NCI-H1930 (cell line): ENCODE measurements at places on chromosomes 6 and 20.

GRCh38 chr6:15036690-15037245 lies 209.1 kb upstream of the JARID2 start:
- DNase-seq, result no peak

DNA sequence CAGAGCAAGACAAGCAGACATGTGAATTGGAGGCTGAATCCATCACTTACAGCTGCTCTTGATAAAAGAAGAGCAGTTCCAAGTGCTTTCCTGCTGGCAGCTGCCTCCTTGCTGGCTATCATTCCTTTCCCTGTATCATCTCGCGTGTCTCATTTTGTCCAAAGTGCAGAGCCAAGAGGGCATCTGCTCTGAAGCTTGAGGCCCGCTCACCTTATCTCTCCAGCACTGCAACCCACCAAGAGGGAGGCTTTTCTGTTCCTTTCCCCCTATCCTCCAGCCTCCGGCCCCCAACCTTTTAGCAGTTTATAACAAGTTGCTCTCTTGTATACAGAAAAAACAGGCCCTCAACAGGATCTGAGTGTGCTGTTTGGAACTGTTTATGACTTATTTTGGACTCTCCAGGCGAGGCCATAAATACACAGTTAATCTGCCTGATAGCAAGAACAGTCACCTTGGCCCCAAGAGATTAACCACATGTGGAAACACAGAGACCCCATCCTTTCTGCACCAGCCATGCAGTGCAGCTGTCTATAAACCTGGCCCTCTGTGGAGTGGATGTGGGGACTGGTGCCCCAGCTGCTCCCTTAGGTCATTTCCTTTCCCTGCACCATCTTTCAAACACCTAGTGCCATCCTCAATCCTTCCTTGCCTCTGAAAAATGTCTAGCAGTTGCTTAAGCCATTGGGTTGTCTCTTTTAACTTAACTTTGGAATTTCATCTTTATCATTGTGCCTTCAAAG lies 172.5 kb upstream of the FERMT1 start:
- no peak for DNase-seq

DNA sequence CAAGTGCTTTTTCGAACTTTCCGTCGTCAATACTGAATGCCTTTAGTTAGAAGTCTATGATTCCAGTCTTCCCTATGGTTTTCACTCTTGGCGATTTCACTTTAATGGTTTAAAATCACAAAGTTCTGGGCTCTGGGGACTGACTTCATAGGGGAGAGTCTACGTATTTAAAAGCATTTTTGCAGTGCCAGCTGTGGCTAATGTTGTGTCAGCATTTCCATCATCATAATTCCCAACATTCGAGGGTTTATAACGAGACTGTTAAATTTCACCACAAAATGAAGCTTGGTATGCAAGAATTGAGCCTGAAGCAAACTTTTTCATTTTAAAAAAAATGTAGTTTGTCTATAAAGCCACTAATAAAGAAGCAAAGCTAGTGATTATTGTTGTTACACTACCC lies 242.7 kb downstream of the SOX4 start:
- no peak for DNase-seq

- no peak for DNase-seq
Measured at GRCh38 chr20:32482442-32483261, 102.5 kb downstream of the NOL4L start.

GRCh38 chr6:127302728-127303660 lies 36.3 kb downstream of the RNF146 start:
- no peak for DNase-seq

- no peak for DNase-seq
Measured at GRCh38 chr6:71499667-71500066, 211.1 kb downstream of the OGFRL1 start.

GRCh38 chr6:152727507-152727906 lies 23.1 kb upstream of the VIP start:
- DNase-seq, result no peak

GRCh38 chr6:131103296-131103695 lies 32.0 kb upstream of the AKAP7 start:
- no peak for DNase-seq

DNA sequence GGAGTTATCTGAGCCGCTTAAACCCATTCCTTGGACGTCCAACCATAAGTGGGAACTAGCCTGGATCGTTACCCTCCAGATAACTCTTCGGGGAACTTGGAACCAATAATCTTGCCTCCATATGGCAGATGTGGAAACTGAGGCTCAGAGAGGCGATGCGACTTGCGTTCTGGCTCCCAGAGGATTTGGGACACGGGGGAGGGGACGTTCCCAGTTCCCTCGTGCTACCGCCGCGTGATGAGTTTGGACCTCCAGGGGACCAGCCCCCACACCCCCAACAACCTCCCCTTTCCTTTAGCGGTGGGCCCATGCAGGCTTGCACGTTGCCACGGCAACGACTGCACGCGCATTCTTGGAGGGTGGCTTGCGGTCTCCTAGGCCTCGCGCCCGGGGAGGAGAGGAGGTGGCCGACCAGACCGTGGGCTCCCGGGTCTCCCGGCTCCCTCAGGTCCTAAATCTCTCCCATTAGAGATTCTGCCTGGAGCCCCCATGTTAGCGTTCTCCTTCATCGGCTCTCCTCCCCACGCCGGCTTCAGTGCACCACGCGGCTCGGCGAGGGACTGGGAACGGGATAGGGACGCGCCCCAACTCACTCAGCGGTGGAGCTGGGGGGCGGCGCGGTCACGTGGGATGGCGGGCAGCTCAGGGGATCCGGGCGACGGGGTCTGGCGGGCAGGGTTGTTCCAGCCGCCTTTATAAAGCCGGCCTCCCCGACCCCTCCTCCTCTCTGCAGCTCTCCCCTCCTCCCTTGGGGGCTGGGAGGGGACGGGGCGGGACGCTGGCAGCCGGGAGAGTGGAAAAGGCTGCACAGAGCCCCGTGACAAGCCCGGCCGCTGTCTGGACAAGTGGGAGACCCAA lies at the start of gene PLTP:
Gene PLTP, minus strand, starts transcription at position 670 of the 858 bp plus-strand sequence. CDS start 703 bp downstream, outside the sequence.
- DNase-seq, result no peak

DNA sequence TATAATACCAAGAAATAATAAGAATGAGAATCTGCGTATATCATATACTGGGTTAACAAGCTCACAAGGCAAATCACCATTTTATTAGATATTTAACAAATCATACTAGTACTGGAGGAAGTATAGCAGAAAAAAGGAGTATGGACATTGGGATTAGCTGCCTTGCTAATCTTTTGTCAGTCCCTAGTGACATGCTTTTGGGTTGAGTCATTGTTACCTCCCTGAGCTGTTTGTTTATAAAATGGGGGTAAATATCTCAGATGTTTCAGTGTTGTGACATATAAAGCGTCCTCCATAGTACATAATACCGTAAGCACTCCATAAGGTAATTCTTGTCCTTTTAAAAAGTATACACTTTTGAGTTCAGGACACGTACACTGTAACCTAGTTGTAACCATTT lies 107.0 kb downstream of the ESR1 start:
- DNase-seq, result no peak

GRCh38 chr6:118319894-118320649 lies 228.0 kb upstream of the PLN start:
- DNase-seq, result no peak

DNA sequence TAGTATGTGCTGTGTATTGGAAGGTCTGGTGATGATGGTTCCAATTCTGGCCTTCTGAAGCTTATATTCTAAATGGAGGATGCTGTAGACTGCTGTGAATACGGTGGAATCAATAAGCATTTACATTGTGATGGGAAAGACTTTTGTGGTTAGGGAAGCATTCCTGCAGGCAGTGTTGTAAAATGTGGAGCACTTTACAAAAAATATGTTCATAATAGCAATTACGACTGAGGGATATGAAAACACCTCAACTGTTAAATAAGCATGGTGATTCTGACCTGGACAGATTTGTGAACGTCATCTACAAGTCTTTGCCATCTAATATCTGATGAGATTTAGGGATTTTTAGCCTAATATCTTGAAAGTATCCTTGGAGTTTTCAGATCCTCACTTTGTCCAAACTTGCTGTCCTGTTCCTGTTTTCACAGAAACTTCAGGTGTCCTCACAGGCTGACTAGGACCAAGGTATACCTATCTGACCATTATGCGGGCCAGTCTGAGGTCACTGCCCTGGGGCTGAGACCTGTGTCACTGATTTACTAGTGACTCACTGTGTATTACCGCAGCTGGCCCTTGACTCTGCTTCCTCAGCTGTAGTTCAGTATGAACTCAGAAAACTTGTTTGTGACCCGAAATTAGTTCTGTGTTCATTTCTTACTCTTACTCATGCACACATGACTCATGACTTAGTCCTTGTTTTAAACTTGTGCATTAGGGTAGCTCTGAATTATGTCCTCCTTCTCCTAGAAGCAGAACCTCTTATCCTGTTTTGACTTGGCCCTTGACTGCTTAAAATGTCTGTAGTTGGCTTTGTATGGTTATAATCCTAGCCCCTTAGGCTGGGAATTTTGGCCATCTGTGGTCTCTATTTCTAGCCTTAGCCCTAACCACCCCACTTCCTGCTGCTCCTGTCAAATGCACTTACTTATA lies 343.0 kb downstream of the CDKAL1 start:
- no peak for DNase-seq

GRCh38 chr20:19251958-19252357 lies 39.5 kb downstream of the SLC24A3 start:
- DNase-seq, result no peak

- DNase-seq, result no peak
Measured at GRCh38 chr20:16514140-16514539, 59.1 kb downstream of the KIF16B start.

DNA sequence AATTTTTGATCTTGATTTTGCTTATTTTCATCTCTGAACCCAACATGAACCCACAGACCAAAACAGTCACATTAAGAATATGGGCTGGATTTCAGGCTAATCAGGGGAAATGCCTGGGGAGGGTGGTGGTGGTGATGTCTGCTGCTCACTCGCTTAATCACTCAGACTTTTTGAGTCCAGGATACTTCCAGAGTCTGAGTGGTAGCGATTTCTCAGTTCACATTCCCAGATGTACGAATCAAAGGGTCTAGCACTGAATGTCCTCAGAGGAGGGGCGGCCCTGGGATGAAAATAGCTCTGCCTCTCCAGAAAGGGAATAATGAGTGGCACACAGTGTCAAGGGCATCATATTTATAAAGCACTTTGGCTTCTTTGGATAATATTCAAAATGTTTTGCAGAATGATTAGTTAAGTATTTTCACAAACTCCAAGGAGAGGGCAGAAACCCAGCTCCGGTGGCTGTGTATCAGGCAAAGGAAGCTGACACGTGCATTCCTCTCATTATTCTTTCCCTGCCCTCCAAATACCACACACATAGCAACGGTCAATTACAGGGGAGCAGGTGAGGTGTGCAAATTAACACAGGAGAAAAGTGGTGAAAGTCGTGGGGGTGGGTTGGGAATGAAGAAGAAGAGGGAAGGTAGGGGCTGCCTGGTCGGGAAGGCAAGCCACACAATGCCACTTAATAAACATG lies 345.2 kb upstream of the RSPO3 start:
- no peak for DNase-seq

- no peak for DNase-seq
Measured at GRCh38 chr6:169445661-169446581, 192.3 kb upstream of the THBS2 start.

GRCh38 chr6:33837971-33838665 lies 34.3 kb upstream of the MLN start:
- no peak for DNase-seq

- DNase-seq, result no peak
Measured at GRCh38 chr20:39646874-39647413, 684.8 kb downstream of the DHX35 start.

GRCh38 chr20:32559753-32560380 lies 25.3 kb downstream of the NOL4L start:
- no peak for DNase-seq

DNA sequence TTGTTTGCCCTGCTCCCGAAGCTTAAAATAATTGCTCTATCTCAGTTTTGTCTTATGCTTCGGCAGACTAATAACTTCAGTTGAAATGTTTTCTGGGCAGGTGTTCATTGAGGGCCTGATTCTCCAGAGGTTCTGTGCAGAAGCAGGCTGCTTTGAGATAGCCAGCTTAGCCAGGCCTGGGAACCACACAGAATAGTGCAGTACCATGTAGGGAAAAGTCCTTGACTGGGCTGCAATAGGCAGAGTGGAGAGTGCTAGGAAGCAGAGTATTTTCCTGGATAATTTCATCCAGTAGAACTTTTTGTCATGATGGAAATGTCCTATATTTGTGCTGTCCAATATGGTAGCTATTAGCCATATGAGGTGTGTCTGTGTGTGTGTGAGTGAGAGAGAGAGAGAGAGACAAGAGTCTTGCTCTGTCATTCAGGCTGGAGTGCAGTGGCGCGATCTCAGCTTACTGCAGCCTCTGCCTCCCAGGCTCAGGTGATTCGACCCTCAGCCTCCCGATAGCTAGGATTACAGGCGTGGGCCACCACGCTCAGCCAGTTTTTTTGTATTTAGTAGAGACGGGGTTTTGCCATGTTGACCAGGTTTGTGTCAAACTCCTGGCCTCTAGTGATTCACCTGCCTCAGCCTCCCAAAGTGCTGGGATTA lies 15.9 kb downstream of the TOP1 start:
- no peak for DNase-seq

DNA sequence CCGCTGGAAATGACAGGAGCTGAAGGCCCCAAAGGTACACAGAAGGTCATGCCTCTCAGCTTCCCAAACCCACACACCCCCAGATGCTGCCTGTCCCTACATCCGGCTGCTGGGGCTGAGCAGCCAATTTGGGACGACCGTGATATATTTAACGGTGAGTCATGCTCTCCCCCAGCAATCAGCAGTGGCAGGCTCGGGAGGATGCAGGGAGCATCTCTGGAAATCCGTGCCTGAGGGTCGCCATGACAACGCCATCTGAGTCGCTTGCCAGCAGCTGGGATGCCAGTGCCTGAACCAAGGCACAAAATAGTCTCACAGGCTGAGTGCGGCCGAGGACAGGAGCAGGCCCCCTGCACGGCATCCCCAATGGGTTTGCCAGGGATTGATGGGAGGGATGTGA lies 57.9 kb downstream of the KCNB1 start:
- no peak for DNase-seq

DNA sequence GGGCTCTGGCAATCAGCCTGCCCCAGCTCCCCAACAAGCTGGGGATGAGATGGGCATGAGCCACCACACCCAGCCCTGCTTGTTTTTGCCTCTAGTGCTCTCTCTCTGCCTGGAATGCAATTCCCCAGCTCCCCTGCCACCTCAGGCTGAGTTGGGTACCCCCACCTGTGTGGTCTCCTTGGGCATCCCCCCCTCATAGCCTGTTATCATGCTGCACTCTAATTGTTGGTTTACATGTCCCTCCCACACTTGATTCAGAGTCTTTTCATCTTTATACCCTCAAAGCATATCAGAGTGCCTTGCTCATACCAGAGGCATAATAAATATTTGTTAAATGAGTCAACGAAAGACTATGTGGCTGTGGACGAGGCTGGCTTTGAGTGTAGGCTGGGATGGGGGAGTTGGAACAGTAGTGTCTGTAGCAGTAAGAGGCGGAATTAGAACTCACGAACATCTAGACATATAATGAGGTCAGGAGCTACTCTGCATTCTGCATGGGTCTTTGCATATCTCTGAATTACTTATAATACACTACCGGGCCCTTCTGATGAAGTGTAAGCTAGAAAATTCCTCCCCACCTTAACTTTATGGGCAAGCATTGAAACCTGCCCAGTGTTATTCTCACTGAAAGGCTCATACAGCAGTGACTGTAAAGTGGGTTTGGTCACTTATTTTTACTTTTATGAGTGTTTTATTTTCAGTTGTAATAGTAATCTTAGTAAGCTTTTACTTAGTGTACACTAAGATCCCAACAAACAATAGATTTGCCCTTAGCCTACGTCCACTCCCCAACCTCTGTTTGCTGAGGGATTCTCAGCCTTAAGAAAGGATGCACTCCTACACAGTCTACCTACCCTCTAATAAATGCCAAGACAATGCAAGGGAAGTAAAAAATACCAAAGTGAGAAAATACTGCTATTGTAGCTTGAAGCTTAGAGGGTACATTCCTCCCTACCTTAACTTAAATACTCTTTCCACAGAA lies 58.7 kb downstream of the EDN1 start:
- DNase-seq, result no peak

- DNase-seq, result no peak
Measured at GRCh38 chr6:38012573-38012972, 193.0 kb downstream of the ZFAND3 start.
